Left renal cortex interstitium (tissue), 4 donors: ENCODE measurements at places on chromosomes 11 and 22. TPM values are rescaled to one million over a fixed set of nuclear protein-coding genes. Genes with fewer than 3 reads are reported as not detected.
A peak's percentile ranks its signal among the peaks of the same experiment; 100 is the strongest.

Gene SMTNL1
- 0.46 TPM for polyA plus RNA-seq

DNA sequence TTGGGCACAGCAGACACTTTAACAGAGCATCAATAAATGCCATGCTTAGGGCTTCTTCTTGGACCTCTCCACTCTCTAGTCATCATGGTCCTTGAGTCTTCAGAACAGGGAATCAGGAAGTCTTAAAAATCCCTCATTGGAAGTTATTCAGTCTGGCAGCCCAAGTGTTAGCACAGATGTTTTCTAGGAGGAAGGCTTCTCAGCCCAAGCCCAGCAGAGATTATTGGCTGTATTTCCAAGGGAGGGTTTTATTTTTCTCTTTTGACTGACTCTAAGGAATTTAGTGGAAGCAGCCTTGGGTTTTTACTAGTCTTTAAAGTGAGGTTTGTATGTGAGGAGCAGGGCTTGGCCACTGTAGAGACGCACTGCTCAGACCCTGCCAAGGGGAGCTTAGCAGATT is 41.9 kb downstream of the CEP164 start:
- DNase-seq: no peak

DNA sequence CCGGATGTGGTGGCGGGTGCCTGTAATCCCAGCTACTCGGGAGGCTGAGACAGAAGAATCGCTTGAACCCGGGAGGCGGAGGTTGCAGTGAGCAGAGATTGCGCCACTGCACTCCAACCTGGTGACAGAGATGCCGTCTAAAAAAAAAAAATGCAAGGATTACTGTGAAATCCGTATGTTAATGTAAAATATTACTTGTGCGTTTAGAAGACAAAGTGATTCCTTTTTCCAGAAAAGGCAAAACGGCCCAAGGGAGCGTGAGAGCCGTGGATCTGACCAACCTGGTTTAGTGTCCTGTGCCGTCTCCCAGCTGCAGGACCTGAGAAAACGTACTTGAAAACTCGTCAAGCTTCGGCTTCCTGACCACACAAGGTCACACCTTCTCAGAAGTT is 905 bp downstream of the HDHD5 start:
- DNase-seq: no peak

GRCh38 chr11:22130462-22131053 is 62.3 kb upstream of the ANO5 start:
- no peak for DNase-seq

- no peak for DNase-seq
Measured at GRCh38 chr11:78341841-78342240, 75.8 kb downstream of the GAB2 start.

Gene CHRM1
- polyA plus RNA-seq: not detected

DNA sequence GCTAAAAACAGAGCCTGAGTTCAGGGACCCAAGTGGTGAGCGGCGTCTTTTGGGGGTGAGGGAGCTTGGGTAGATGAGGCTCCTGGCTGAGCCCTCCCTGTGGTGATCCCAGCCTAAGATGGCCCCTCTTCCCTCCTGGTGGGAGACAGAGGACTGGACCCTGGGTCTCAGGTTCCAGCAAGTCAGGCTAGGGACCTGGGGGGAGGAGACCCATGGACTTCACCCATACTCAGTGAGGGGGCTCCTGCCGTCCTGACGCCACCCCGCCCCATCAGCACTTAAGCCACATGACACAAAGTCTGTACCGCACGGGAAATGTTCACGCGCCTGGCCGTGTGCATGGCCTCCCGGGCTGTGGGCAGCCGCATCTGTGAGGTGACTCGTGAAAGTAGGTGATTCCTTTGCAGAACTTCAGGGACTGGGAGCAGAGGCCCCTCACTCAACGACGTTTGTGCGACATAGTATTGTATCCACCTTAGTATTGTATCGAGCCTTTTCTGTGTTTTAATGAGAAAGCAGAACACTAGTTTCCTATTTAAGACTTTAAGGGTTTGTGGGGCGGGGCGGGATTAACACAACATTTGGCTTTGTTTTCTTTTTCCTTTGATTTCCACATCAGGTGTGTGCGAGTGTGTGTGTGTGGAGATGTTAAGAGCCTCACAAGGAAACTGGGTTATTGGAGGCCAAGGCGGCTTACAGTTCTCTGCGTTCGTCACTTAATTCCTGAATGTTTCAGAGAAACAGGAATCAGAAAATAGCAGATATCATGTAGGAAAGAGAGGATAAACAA is 18.4 kb upstream of the TMEM191C start:
- DNase-seq: no peak

DNA sequence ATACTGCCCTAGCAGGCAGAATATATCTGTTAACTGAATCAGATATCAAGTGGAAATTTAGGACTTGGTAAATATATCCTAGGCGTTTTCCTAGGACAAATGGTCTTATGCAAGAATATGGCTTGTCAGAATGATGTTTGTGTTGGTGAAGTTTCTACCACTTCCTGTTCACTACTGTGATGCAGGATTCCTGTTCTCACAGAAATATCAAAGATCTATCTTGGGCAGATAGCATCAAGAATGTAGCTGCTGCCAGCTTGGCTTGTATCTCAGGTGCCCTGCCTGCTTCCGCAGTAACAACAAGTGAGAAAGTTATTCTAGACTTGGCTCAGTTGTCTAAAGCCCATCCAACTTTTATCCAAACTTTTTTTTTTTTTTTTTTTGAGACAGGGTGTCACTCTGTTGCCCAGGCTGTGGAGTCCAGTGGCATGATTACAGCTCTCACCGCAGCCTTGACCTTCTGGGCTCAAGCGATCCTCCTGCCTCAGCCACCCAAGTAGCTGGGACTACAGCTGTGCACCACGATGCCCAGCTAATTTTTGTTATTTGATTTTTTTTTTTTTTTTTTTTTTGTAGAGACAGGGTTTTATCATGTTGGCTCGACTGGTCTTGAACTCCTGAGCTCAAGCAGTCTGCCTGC is 61.3 kb downstream of the PPME1 start:
- DNase-seq: no peak

DNA sequence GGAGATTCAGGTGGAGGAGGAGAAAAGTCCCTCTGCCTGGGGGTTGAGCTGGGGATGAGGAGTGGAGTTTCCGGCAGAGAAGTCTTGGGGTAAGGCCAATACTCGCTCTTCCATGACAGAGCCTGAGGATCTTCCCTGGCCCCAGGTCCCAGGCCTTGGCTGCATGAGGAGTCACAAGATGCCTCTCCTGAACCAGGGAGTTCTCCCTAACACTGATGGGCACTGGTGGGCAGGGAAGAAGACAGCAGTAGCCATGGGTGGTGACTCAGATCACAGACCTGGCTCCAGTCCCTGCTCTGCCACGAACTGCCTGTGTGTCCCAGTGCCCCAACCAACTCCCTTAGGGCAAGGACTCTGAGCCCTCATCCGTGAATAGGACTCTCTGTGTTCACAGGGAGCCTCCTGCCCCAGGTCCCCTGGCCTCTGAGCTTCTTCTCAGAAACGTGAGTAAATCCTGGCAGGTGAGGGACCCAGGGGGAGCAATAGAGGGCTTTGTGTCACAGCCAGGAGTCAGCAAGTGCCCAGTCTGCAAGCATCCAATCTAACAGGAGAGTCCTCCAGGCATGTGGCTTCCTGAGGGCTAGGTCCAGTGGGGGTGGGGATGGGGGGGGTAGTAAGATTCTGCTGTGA is 45.5 kb upstream of the FTH1 start:
- no peak for DNase-seq

DNA sequence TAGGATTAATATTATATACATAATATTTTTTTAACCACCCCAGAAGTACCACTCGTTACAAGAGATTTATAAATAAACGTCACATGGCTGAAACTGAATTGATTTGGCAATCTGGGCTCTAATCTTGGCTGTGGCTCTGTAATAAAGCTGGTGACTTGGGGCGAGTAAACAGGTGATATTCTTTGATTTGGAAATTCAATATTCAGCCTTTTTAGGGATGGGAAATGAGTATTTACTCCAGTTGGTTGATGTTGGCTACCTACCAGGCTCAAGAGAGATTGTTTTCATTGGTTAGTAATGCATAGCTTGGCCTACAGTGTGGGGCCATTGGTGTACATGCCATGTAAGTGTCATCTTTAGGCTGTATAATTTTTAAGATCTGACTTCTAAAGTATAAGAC is 117.7 kb upstream of the SORL1-AS1 start:
- no peak for DNase-seq

- DNase-seq: no peak
Measured at GRCh38 chr11:45000918-45001317, 50.2 kb upstream of the TP53I11 start.

Gene OR4C5
- polyA plus RNA-seq: not detected

DNA sequence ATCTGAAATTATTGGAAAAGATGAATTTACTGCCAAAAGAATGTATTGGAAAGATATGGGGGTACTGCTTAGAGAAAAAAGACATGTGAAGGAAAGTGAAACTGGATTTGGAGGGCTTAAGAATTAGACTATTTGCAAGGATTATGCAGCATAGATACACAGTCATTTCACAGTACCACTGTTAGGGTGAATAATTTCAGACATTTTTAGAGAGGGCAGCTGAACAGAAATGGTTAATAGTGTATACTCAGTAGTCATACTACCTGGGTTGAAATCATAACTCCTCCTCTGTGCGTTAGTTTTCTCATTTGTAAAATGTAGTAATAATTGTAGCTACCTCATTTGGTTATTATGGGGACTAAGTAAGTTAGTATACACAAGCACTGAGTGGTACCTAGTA is 33.0 kb downstream of the GAS2 start:
- DNase-seq: no peak

DNA sequence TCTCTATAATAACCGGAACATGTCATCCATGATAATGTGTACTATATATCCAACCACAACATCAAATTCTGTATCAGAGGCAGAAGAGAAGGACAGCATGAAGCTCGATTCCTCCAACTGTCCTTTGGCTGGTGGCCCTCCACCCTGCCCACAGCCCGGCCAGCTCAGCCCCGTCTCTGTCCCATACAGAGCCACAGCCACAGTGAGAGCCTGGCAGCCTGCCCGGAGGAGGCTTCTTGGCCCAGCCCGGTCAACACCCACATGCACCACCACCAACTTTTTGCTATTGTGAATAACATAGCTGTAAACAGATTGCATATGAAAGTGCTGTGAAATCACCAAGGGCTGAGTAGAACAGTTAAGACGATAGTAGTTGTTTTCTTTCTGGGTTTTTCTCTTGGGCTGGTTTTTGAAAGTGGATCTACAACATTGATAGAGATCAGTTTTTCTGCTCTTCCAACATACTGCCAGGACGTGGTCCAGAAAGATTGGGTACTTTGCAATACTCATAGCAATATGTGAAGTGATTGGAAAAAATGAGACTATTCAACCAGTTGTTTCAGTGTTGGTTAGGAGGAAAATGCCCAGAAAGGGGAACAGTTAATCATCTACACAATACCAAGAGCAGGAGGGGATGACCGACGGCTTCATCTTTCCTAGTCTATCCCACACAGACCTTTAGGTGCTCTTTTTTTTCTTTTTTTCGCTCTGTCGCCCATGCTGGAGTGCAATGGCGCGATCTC is 6.9 kb upstream of the TUBA8 start:
- DNase-seq: no peak

Gene SLC37A2
- 1.7 TPM for polyA plus RNA-seq

DNA sequence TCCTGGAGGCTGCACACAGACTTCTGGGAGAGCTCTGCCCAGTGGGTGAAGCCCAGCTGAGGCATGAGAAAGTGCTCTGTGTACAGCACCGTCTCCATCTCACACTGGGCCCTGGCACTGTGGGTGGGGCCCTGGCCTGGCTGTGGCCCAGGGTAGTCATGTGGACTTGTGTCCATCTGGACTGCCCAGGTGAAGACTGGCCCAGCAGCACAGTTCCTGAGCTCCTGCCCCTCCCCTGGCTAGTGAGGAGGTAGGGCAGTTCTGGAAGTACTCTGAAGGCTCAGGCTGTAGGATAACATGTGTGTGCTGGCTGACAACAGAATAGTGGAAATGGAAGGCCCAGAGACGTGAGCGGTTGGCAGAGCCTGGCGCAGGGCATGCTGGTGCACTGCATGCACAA is 35.4 kb downstream of the RSPH14 start:
- no peak for DNase-seq

Gene SCN3B
- polyA plus RNA-seq: 2.1 TPM

GRCh38 chr11:128764424-128765095 is 70.7 kb downstream of the FLI1 start:
- DNase-seq: no peak

Gene OR4X1
- not detected for polyA plus RNA-seq

- DNase-seq: no peak
Measured at GRCh38 chr22:21631025-21631424, 1.2 kb upstream of the YDJC start.

Gene DCDC1
- polyA plus RNA-seq: 7.3 TPM

GRCh38 chr11:17781221-17781620 is 46.6 kb downstream of the KCNC1 start:
- DNase-seq: no peak

Gene GLB1L2
- polyA plus RNA-seq: 21.0 TPM

Gene MS4A6A
- 14.1 TPM for polyA plus RNA-seq

Gene EMID1
- 63.6 TPM for polyA plus RNA-seq

- DNase-seq: peak; percentile 57
Measured at GRCh38 chr11:114399490-114400215, 658 bp downstream of the C11orf71 start.

Gene BATF2
- polyA plus RNA-seq: 2.7 TPM

- DNase-seq: no peak
Measured at GRCh38 chr11:13924801-13925327, 37.7 kb upstream of the SPON1 start.
